NCI-H510A treated with DMSO at 0.1 percent for 48 hours (cell line): ENCODE measurements at places on chromosomes 4 and X.

- DNase-seq: no peak
These were observed 126.9 kb downstream of the VCX3B start for GRCh38 chrX:8591501-8591900.

- no peak for DNase-seq
These were observed 57.1 kb upstream of the NKAP start for GRCh38 chrX:120000490-120001246.

- DNase-seq: no peak
These were observed 11.5 kb downstream of the FGB start for GRCh38 chr4:154574311-154574710.

DNA sequence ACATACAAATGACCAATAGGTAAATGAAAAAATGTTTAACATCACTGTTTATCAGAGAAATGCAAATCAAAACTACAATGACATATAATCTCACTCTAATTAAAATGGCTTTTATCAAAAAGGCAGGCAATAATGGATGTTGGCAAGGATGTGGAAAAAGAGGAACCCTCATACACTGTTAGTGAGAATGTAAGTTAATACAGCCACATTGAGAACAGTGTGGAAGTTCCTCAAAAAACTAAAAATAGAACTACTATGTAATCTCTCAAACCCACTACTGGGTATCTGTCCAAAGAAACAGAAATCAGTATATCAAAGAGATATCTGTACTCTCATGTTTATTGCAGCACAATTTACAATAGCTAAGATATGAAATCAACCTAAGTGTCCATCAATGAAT is 165.9 kb upstream of the HHIP start:
- no peak for DNase-seq

DNA sequence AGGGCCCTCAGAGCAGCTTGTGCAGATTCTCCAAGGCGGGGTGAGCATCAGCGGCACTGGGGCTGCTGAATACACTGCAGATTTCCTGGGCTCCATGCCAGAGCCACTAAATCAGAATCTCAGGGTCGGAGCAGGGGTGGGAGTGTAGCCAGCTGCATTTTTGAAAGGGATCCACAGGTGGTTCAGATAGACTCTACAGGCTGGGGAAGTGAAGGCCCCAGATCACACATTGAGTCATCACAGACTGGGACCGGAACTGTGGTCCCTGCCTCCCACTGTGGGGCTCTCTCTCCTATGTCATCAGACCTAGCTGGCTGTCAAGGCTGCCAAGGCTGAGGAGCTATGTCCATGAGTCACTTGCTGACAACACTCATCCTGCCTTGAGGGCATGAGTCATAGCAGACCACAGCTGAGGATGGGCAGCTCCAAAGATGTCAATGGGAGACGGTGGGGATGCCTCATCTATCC is 162.3 kb upstream of the MAMLD1 start:
- no peak for DNase-seq

GRCh38 chr4:52957835-52958631 is 95.9 kb downstream of the RASL11B start:
- no peak for DNase-seq

- DNase-seq: no peak
These were observed 2266.1 kb downstream of the PCDH7 start for GRCh38 chr4:32986236-32986635.
